Renal cortical epithelial cell (primary cell): ENCODE measurements at places on chromosomes 1 and 21. TPM values are rescaled to one million over a fixed set of nuclear protein-coding genes. Genes with fewer than 3 reads are reported as not detected.

The CD58 gene
- total RNA-seq = 45.4 and 62.3 TPM in 2 replicates

The CYP4A22 gene
- not detected in 2 replicates for total RNA-seq

The ANKRD35 gene
- total RNA-seq = 0.10 TPM in 1 of 2 replicates, not detected in the other

The PI4KB gene
- 43.4 and 57.0 TPM in 2 replicates for total RNA-seq

The PROK1 gene
- total RNA-seq = not detected in 2 replicates

The B3GALT5 gene
- total RNA-seq = 2.3 and 8.7 TPM in 2 replicates

The AVPR1B gene
- not detected in 2 replicates for total RNA-seq

The PRDM16 gene
- 0.94 TPM in 1 of 2 replicates, not detected in the other for total RNA-seq

The C1QA gene
- not detected in 2 replicates for total RNA-seq

The ADARB1 gene
- total RNA-seq = 2.4 and 9.7 TPM in 2 replicates

The KRTCAP2 gene
- 65.4 and 102 TPM in 2 replicates for total RNA-seq

The DRAXIN gene
- under 0.01 and 0.05 TPM in 2 replicates for total RNA-seq

The CCDC27 gene
- not detected in 2 replicates for total RNA-seq

The HS2ST1 gene
- 14.6 and 27.7 TPM in 2 replicates for total RNA-seq

The SHISAL2A gene
- not detected in 2 replicates for total RNA-seq

The PCP4 gene
- not detected in 2 replicates for total RNA-seq

The TXNDC12 gene
- total RNA-seq = 36.1 and 55.7 TPM in 2 replicates

The PAPPA2 gene
- total RNA-seq = 0.52 and 1.3 TPM in 2 replicates

The HCRTR1 gene
- not detected in 2 replicates for total RNA-seq

The ZNF683 gene
- total RNA-seq = not detected in 2 replicates

The C1orf116 gene
- 16.3 and 17.9 TPM in 2 replicates for total RNA-seq

The OLIG2 gene
- not detected in 2 replicates for total RNA-seq
